WTC11 (cell line): ENCODE measurements at places on chromosomes 2 and 18.

DNA sequence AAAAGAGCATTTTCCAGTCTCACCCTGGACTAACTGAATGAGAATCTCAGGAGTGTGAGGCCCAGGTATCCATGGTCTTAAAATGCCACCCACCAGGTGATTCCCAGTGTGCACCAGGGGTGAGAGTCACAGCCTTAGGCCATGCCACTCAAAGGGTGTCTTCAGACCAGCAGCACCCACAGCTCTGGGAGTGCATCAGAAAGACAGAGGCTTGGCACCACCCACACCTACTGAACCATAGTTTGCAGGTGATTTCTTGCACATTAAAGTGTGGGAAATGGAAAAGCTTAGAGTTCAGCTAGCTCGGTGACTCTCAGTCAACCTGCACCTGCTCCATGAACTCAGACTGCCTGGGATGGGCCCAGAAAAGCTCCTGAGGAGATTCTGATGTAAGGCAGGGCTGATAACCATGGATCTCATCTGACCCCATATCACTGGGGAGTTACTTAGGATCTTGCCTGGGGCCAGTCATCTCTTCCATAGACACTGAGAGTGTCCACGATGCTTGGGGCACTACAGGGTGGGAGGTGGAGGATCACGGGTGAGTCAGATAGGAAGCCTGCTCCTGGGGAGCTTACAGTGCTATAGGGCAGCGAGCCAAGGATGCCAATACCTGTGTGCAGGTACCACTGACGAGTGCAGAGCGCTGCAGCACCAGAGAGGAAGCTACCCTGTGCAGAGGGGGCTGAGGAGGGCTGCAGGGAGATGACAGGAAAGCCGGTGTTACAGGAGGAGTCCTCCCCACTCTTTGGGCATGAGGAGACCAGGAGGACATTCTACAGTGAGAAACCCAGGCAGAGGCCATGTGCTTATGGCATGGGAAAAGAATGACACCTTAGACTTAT, 4.6 kb downstream of the IL37 start:
- no peak for DNase-seq

GRCh38 chr2:8626572-8626971, 55.3 kb upstream of the ID2 start:
- no peak for DNase-seq

DNA sequence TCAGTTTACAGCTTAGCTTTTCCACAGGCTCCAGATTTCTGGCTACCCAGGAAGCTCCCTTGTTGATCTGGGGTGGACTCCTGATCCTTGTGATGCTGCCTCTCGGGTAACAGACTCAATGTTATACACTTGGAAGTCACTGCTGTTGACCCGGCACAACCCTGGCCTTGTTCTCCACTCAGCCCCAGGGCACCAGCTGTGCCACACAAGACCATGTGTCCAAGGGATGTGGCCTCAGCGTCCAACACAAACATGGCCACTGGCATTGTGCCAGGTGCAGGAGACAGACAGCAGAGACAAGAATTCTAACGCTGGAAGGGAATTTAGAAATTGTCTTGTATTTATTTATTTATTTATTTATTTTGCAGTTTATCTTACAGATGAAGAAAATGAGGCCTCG, 39.0 kb upstream of the PPP4R1 start:
- no peak for DNase-seq

- DNase-seq = no peak
These were observed 183.4 kb upstream of the FOSL2 start for GRCh38 chr2:28209261-28209691.

- no peak for DNase-seq
These were observed 477.2 kb downstream of the TRIB2 start for GRCh38 chr2:13193900-13194299.

- no peak for DNase-seq
These were observed 142.7 kb upstream of the CREB1 start for GRCh38 chr2:207387001-207387571.

- DNase-seq = no peak
These were observed 55.0 kb downstream of the MEP1B start for GRCh38 chr18:32244881-32245280.

DNA sequence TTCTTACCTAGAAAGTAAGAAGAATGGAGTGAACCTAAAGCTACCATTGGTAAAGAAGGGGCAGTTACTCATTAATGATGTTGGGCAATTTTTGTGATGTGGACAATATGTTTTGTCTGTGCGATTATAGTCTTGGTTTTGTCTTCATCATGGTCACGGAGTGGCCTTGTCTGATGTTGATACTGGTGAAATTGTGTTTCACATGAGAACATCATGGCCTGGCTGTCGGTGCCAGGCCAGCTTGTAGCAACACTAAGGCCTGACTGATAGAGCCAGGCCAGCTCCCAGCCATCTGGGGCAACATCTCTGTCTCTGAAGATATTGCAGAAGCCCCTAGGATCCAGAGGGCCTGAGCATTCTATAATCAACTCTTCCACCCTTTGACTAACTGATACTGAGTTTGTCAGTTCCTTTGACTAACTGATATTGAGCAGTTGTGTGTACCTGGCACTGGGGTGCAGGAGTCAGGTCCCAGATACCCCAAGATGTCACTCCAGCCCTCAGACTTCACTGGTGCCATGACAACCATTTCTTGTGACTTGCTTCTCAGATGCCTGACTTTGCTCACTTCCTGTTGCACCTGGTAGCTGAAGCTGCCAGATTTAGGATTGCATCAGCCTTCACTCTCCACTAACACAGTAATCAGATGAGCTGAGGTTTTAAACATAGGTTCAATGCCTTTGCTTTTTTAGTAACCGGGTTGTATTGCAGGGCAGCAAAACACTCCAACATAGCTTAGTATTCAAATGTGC, 62.5 kb downstream of the RPIA start:
- DNase-seq = no peak

- no peak for DNase-seq
These were observed 35.8 kb downstream of the SCTR start for GRCh38 chr2:119488245-119489214.

DNA sequence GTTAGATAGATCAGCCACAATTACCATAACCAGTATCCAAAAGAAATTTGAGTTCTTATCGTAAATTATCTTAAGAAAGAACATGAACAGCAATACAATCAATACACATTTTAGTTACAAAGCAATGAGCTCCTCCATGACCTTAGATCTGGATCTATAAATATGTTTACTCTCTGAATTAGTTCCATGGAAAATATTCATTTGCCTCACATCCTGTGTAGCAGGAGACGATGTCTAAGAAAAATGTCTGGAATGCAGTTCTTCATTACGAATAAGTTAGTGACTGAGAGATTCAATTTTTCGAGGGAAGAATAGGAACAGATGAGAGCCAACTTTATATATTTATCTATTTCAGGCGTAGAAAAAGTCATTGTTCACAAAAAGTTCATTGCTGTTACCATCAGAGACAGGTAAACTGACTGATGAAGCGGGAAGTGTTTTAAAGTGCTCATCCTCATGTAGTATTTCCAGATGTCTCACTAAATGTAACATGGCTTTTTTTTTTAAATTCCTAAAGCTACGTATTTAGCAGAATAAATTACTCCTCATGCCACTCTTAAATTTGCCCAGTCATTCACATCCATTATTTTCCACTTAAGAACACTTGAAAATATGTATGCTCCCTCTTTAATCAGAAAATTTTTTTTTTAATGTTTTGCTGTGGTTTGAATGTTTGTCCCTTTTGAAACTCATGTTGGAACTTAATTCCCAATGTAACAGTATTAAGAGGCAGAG, 106.5 kb upstream of the SCN1A start:
- DNase-seq = no peak

DNA sequence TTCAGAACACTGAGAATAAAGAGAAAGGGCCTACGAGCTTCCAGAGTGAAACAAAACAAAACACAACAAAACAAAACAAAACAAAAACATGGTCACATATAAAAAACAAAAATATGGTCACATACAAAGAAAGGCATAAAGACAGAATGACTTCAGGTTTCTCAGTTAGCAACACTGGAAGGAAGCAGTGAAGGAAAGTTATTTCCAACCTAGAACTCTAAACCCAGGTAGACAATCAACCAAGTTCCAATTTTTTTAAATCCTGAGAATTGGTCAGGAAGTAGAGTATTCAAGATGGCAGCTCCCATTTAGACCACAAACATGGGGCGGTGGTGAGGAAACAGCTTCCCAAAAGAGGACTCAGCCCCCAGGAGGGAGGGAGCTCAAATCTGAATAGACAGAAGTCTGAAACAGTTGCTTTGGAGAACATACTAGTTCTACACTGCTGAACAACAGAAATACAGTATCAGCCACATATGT, 9.1 kb downstream of the DRC1 start:
- no peak for DNase-seq

- DNase-seq = no peak
These were observed 64.8 kb downstream of the BCL2L11 start for GRCh38 chr2:111185361-111186022.
